Thymus (tissue), 14 donors: ENCODE measurements at places on chromosomes 4 and X. TPM values are rescaled to one million over a fixed set of nuclear protein-coding genes. Genes with fewer than 3 reads are reported as not detected.

The SHOX gene
- polyA plus RNA-seq, result 0.02 TPM

The IL21 gene
- 0.48 TPM for polyA plus RNA-seq

The ALB gene
- polyA plus RNA-seq, result 2.9 TPM

The HTN3 gene
- 0.71 TPM for polyA plus RNA-seq

The GLOD5 gene
- 0.07 TPM for polyA plus RNA-seq

The S100P gene
- 32.8 TPM for polyA plus RNA-seq

The FAT1 gene
- 16.1 TPM for polyA plus RNA-seq

The RIPPLY1 gene
- 0.05 TPM for polyA plus RNA-seq

The SYNPO2 gene
- polyA plus RNA-seq, result 31.3 TPM

The CLIC2 gene
- polyA plus RNA-seq, result 27.0 TPM

The SPON2 gene
- 48.2 TPM for polyA plus RNA-seq

The PAGE2B gene
- 1.2 TPM for polyA plus RNA-seq

The HSD17B13 gene
- 0.43 TPM for polyA plus RNA-seq

The SH3TC1 gene
- polyA plus RNA-seq, result 114 TPM

The OTUD4 gene
- 18.8 TPM for polyA plus RNA-seq

The WFS1 gene
- polyA plus RNA-seq, result 5.1 TPM

The WAS gene
- 40.1 TPM for polyA plus RNA-seq

The TCEAL7 gene
- polyA plus RNA-seq, result 18.6 TPM

The WNK3 gene
- polyA plus RNA-seq, result 0.30 TPM

The MAGEA1 gene
- not detected for polyA plus RNA-seq

The MYL5 gene
- 32.9 TPM for polyA plus RNA-seq

The KLHL15 gene
- polyA plus RNA-seq, result 5.8 TPM

The NALF2 gene
- polyA plus RNA-seq, result 0.14 TPM

The GABRB1 gene
- polyA plus RNA-seq, result 0.02 TPM

The GAGE12D gene
- polyA plus RNA-seq, result not detected

The HELT gene
- 0.07 TPM for polyA plus RNA-seq
